ENCODE measurements at places on chromosomes 6 and 20.

DNA sequence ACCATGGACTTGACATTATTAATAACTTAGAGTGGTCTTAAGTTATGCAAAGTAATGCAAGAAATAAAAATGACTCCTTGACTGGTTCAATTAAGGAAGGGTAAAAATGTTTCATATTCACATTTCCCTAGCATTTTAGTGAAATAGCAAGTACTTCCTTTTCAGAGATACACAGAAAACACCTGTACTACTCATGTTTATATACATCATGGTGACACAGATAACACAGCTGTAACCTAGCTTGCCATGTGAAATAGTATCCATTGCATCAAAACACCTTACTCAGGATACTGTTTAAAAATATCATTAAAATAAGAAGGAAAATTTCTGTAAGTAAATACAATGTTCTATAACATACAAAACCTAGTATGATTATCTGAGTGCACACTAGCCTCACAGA is 102.4 kb downstream of the AHI1 start:
- no peak for DNase-seq

- DNase-seq = no peak
These were observed 16.8 kb downstream of the FKBP1A start for GRCh38 chr20:1376007-1376406.

DNA sequence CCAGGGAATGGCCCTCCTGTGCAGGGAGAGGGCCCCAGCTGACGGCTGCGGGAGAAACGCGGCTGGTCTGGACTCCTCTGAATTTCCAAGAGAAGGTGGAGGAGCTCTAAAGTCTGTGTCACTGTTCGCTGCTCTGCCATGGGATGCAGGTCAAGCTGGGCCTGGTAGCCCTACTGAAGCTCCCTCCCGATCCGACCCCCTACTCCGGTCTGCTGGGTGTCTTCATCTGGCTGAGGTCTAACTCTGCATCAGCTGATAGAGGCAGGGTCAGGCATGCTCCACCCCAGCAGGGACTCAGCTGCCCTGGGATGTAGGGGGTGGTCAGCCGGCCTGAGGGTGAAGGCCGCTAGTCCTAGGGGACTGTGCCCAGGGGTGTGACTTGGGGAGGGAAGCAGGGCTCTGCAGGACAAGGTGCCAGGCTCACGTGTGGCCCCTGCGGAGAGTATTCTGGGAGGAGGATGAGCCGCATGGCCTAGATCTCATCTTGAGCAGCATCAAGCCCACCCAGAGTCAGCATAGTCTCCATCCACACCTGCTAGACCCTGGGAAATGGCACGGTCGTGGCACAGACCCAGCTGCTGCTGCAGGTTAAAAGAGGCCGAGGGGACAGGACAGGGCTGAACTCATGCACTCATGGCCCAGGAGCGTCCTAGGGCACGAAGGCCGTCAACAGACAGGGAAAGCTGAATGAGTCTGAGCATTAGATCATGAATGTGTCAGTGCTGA is 1.4 kb downstream of the CST3 start:
- DNase-seq = no peak

- no peak for DNase-seq
These were observed 200.3 kb downstream of the SYNDIG1 start for GRCh38 chr20:24669701-24670100.

DNA sequence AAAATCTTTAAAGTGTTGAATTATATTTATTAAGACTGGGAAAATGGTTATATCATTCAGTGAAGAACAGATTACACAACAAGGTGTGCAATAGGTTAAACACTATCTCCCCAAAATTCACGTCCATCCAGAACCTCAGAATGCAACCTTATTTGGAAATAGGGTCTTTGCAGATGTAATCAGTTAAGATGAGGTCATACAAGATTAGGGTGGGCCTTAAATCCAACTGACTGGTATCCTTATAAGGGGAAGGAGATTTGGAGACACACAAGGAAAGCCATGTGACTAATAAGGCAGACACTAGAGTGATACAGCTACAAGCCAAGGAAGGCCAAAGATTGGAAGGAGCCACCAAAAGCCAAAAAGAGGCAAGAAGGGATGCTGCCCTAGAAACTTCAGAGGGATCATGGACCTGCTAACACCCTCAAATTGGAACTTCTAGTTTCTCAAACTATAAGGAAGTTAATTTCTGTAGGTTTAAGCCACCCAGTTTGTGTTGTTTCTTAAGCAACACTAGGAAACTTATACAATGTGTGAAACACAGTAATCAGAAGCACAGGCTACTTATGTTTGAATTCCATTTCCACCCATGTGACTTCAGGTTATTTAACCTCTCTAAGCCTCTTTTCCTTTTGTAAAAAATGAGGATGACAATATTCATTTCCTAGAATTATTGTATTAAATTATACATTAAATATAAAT is 16.9 kb downstream of the ILRUN start:
- no peak for DNase-seq

DNA sequence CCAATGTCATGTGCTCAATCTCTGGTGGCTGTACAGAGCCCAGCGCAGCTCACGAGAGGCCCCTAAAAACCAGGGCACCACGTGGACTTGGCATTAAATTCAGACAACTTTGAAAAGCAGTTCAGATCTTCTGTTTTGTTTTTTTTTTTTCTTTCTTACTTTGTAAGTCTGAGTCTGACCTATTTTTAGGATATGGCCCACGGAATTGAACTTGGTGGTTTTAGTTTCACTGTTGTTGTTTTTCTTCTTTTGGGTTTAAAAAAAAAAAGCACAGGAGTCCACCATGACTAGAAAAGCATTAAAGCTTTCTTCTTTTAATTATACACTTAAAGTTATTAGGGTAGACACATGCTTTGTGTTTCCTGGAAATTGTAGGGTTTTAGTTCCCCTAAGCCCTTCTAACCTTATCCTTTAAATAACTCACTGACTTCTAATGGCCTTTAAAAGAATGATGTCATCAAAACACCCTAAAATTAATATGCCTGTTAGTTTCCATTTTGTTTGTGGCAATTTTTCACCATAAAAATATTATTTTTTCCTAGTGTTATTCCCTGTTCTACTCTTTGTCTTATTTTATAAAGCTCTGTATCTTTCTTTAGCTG is 48.5 kb upstream of the CCN2 start:
- DNase-seq = no peak

- DNase-seq = no peak
These were observed 815.5 kb downstream of the BCKDHB start for GRCh38 chr6:80921861-80922460.

GRCh38 chr20:46973766-46974165 is 79.1 kb downstream of the EYA2 start:
- no peak for DNase-seq

GRCh38 chr6:120764312-120764711 is 570.0 kb downstream of the TBC1D32 start:
- DNase-seq = no peak

DNA sequence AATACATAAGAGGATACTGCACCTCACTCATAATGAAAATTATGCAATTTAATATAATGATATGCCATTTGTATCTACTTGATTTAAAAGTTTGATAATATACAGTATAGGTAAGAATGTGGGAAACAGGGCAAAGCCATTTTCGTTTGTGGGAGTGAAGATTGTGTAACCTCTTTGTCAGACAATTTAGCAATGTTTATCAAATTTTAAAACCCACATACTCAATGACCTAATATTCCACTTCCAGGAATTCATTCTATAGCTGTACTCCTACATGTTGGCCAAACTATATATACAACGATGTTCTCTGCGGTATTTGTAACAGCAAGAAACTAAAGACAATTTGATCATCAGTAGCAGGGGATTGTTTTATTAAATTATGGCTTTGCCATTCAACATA is 17.8 kb upstream of the FKBP5 start:
- DNase-seq = no peak

DNA sequence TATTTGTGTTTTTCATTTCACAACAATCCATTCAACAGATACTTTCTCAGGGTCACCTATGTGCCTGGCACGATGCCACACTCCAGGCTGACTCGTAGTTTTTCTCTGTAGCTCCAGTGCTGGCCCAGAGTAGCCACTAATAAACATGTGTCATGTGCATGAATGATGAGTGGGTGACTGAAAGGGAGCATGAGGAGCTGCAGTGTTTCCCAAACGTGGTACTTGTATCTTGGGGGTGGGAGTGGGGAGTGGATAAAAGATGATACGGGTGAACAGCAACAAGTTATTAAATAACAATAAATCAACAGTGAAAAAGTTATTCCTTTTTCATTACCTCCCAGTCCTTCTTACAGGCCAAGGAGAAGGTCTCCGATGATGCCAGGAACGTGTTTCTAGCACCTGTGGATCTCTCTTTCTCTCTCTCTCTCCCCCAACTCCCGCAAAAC is 17.1 kb downstream of the SRXN1 start:
- no peak for DNase-seq

GRCh38 chr20:25643716-25644115 is 19.9 kb upstream of the NANP start:
- no peak for DNase-seq

DNA sequence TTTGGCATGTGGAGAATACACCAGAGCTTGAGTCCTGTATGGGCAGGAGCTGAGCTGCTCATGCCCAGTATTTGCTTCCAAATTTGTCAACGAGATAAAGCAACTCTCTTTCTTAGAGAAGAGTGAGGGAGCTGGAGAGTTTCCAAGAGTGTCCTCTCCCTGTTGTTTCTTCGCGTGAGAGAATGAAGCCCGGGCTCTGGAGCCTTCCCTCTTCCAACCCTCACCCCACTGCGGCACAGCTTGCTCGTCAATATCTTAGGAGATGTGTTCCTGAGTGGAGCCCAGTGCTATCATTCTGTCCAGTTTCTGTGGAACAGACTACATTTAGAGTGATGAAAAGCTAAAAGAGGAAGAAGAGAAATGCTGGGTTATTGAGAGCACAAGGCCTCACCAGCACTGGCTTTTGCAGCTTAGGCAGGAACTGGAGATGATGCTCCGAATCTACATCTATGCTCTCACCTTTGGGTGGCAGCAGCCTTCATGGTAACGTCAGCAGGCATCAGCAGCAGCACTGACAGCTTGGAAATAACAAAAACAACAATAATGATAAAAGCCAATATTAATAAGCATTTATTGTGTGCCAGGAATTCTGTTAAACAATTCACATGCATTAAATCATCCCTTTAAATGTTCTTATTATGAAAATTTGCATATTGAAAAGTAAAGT is 66.5 kb upstream of the TFB1M start:
- DNase-seq = no peak

GRCh38 chr20:34058831-34059230 is 53.2 kb downstream of the EIF2S2 start:
- no peak for DNase-seq
